AG20443 (cell line): ENCODE measurements at places on chromosomes 12 and 14.

- DNase-seq: no peak
These were observed 20.6 kb downstream of the LRTM2 start for GRCh38 chr12:1840981-1841425.

- DNase-seq: no peak
These were observed 126.2 kb downstream of the FOXN3 start for GRCh38 chr14:89290813-89291212.

DNA sequence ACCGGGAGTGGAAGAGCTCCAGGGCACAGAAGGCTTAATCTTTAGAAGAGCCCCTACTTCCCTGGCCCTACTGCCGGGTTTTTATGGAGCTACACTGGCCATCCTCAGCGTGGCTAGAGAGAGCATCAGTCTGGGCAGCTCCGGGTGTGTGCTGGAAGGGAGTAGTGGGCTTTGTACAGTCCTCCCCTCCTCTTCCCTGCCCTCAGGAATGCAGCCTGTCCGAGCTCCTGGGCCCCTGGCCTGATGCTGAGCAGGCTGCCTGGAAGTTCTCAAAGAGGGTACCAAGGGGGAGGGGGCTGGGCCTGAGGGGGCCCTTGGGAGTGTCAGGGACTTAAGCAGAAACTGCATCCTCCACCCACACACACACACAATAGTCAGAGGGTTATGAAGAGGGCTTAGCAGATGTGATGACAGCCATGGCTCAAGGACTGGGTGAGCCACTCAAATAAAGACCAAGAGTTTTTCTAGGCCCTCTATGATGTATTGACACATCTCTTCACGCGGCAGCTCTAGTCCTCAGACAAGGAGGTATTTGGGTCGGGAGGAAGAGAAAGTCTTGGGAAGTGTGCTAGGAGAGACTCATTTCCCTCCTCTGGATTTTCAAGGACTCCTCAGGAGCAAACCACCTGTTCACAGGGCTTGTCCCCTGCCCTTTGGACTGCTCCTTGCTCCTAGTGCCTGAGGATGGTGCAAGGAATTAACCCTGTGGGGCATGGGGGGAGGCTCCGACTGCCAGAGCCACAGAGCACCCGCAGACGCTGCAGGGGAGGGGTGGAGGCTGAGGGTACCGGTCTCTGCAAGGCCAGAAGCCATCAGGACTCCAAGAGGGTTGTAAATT is 16.5 kb upstream of the FIGNL2 start:
- peak; percentile 14 for DNase-seq

DNA sequence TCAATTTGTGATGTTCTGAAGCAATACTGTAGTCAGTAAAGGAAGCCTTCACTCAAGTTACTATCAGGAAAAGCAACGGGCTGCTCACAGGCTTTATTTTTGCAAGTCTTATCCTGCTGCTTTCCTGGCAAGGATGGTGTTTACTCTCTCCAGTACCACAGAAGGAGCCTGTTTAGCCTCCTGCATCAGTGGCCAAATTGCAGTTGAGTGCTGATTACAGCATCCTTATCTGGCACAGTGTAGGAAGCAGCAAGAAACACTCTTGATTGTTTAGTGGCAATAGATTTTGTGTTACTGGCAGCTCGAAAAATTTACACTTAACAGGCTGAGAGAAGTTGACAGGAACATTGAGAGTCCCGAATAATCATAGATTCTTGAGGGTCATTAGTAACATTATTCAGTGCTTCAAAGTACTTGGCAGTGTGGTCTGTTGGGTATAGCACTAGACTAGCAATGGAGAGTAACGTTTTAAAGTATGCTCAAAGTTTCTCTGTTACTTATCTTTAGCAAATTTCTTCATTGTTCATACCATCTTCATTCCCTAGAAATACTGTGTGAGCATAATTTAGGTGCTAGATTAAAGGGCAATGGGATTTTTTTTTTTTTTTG is 11.7 kb downstream of the TULP3 start:
- DNase-seq: no peak

DNA sequence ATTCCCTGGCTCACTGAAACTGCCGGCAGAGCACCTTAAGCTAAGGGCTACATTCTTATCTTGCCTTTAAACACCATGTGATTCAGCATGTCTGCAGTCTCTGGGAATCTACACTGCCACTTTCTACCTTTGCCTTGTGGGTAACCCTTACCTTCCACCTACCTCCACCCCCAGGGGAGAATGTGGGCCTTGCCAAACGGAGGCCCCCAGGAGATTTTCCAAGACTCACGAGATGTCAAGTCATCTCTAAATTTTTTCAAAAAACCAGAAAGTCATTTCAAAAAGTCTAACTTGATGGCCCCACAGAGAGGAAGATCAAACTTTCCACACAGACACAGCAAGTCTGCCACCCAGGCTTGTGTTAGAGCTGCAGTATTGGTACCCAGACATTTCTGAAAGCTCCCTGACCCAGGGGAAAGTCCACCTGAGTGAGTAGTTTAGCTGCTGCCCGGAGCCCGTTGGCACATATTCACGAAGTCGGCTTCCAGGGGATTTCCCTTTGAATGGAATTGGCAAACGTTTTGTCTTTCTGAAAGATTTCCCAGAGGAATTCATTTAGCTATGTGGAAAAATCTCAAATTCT is 4.7 kb upstream of the PSMA6 start:
- DNase-seq: no peak
